ENCODE measurements at places on chromosomes 7 and 10.

DNA sequence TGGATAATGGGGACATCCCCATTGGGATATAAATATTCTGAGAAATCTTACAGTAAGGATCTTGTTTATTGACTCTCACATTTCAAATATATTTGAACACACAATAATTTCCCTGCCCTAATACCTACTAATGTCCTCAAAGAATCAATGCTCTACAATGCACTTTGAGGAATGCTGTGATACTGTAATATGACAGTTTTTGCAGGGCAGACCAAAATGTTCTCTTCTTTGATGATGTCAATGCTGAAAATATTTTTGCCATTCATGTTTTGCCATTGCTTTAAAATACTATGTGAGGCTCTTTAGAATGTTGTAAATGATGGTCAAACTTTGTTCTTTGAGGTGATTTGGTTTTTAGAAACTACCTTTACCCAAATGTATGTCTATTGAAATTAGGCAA lies 594.1 kb downstream of the INHBA start:
- DNase-seq, result no peak

- no peak for DNase-seq
These were observed 141.8 kb downstream of the ST7 start for GRCh38 chr7:117095055-117095454.

- DNase-seq, result no peak
These were observed 4.2 kb downstream of the IKZF1 start for GRCh38 chr7:50308532-50309385.

DNA sequence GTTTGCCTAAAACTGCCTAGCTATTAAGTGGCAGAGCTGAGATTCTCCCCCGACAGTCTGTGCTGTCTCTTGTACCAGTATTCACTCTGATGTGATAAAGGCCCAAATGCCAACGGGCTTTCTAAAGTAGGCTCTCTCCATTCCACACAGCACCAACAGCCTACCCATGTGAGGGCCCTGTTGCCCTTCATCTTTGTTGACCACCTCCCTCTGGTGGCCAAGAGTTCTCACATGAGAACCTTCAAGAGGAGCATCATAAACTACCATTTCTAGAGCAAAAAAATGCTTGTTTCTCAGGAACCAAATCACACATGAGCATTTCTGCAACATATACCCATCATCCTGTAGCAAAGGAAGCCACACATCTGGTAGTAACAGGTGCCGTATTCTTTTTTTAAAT lies 185.8 kb downstream of the GRM8 start:
- DNase-seq, result no peak

DNA sequence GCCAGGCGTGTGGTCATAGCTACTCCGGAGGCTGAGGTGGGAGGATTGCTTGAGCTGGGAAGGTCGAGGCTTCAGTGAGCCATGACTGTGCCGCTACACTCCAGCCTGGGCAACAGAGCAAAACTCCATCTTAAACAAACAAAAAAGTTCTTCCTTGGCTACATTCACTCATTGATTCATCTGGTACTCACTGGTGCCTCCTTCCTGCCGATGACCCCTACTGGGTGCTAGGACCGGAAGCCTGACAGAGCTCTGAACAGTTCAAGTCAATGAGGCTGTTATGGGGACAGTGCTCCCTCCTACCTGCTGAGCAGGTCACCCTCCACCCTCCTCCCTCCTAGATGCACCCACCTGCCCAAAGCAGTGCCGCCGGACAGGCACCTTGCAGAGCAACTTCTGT lies 4.9 kb downstream of the PCOLCE start:
- no peak for DNase-seq

- DNase-seq, result peak; percentile 59
These were observed 119.5 kb downstream of the BAMBI start for GRCh38 chr10:28796606-28797512.

DNA sequence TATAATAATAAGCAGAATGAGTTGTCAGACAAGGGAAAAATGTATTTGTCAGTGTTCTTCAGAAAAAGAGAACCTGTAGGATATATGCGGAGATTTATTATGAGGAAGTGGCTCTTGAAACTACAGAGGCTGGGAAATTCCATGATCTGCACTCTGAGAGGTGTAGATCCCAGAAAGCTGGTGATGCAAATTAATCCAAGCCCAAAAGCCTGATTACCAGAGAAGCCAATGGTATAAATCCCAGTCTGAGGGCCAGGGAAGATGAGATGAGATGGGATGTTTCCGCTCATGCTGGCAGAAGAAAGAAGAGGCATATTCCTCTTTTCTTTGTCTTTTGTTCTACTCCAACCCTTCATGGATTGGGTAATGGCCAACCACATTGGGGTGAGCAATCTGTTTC lies 732.8 kb upstream of the IGFBP3 start:
- no peak for DNase-seq

DNA sequence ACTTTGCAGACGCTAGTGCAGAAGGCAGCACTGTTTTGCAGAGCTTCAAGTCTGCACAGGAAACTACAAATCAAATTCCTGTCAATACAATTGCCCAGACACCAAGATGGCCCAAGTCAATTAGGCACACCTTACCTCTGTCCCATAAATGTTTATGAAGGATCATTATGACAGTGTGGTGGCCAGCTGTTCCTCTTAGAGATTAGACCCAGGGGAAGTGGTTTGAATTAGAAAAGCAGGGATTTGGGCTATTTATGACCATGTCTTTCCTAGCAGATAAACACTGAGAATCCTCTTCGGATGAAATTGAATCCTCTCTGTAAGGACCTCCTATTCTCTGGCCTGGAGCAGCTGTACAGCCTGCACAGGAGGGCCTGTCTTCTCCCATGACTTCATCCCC lies 9.9 kb upstream of the NEUROG3 start:
- DNase-seq, result no peak

GRCh38 chr10:125163803-125164202 lies 3.4 kb upstream of the CTBP2 start:
- no peak for DNase-seq

GRCh38 chr7:114931656-114932011 lies 9.7 kb downstream of the MDFIC start:
- no peak for DNase-seq

GRCh38 chr7:150586068-150586784 lies 19.0 kb downstream of the GIMAP4 start:
- no peak for DNase-seq

- DNase-seq, result no peak
These were observed 115.7 kb upstream of the CACNA2D1 start for GRCh38 chr7:82559193-82559805.

DNA sequence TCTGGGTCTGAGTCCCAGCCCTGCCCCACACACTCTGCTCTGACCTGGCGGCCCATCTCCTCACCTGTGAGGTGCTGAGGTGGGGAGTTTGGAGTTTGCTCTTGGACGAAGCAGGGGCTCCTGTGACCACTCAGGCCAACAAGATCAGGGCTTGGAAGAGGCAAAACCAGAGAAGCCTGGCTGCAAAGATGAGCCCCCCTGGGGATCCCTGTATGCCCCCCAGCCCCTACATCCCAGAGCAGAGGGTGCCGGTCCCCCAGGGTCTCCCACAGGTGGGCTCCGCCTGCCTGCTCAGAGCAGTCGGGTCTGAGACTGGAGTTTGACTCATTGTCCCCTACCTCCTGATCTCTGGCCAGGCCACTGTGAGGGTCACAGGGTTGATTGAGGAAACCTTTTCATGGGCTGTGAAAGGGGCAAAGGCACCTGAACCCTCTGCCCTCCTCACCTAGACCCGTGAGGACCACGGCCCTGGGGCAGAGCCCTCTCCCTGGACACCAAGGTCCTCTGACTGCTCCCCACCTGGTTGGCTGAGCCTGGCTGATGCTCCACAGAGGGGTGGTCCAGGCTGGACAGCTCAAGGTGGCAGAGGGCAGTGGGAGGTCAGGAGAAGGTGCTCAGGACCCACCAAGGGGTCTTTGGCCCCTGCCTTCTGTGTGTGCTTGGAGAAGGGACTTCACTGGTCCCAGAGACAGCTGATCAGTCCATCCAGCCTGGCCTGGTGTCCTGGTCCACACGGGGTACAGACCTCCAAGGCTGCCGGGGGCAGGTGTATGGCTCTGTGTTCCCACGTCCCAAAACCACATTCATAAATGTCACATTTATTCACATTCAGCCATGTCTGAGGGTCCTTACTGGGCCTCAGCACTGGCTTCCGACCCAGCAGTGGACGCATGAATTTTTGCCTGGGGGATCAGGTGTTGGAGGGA lies 9.1 kb upstream of the SCART1 start:
- DNase-seq, result no peak

- DNase-seq, result peak; percentile 64
These were observed 58.3 kb downstream of the CDK13 start for GRCh38 chr7:40008223-40008815.

DNA sequence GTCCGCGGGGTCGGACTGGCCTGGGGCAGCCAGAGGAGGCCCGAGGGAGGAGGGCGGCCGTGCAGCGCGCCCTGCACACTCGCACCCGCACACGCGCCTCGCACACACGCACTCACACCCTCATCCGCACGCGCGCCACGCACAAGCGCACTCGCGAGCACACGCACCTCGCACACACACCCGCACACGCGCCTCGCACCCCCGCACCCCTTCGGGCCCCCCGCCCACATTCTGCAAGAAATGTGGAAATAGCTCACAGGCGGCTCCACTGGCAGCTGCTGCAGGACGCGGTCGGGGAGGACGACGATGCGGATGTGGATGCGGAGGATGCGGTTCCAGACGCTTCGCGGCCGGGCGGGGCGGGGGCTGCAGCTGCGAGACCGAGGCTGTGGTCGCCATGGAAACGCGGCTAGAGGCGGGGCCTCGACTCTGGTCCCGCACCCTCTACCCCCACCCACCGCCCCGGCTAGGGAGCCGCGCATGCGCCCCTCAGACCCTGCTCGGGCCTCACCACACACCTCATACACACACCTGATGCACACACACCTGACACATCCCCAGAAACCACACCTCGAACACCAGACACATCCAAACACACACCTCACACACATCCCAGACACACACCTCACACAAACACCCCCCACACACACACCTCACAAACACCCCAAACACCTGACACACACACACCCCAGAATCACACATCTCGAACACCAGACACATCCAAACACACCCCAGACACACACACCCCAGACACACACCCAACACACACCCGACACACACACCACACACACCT lies at the start of gene CALY:
Gene CALY (minus strand): TSS at position 320 of the 793 bp plus-strand sequence. CDS start 7,907 bp downstream, outside the sequence.
- DNase-seq, result no peak

GRCh38 chr10:115947104-115947503 lies 325.9 kb downstream of the GFRA1 start:
- DNase-seq, result peak; percentile 84

DNA sequence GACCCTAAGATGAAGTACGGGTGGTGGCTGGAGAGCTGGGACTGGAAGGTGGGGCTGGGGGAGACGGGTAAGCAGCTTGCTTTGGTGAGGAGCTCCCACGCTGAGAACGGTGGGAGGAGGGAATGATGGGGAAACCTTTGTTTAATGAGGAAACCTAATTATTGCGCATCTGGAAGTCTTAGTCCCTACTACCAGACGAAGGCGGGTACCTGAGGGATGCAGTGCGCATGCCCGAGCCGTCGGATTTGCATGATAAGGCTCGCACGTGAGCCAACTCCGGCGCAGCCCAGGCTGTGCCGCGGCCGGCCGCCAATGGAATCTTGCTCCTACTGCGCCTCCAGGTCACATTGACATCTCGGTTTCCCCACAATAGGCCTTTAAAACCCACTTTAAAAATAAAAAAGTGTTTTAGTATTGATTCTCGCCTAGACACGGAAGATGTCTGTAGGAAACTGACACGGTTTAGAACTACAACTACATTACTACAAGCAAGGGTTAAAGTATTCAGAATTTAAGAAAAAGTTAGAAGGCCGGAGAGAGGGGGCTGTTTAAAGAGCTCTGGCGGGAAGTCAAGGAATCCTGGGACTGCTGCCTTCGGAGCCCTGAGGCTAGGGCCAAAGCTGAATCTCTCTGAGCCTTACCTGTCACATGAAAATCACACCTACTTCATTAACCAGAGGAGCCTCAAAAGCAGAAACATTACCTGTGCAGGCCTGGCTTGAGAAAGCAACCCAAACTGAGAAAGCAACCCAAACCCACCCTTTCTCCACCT lies 12.1 kb upstream of the DLX6 start:
- no peak for DNase-seq

- DNase-seq, result peak; percentile 33
These were observed 12.3 kb downstream of the STX1A start for GRCh38 chr7:73707045-73707631.

DNA sequence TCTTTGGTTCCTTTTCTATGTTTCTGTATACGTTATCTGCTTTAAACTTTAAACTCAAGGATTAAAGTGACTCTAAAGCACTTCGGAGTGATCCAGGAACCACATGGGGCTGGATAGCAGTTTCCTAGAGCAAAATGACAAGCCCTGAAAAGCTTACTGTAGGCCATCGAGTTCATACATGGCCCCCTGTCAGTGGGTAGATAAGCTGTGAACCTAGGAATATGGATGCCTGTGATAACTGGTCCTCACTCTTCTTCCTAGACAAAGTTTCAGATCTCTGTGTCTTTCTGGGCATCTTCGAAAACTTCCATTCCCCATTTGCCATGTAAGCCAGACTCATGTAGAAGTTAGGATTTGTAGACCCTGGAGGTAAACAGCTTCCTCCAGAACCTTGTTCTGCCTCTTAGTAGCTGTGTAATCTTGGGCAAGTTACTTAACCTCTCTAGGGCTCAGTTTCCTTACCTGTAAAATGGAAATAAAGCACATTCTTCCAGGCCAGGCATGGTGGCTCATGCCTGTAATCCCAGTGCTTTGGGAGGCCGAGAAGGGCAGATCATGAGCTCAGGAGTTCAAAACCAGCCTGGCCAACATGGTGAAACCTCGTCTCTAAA lies 49.3 kb upstream of the KMT2E start:
- DNase-seq, result no peak

GRCh38 chr7:106609416-106609815 lies 51.5 kb downstream of the CCDC71L start:
- DNase-seq, result peak; percentile 86

DNA sequence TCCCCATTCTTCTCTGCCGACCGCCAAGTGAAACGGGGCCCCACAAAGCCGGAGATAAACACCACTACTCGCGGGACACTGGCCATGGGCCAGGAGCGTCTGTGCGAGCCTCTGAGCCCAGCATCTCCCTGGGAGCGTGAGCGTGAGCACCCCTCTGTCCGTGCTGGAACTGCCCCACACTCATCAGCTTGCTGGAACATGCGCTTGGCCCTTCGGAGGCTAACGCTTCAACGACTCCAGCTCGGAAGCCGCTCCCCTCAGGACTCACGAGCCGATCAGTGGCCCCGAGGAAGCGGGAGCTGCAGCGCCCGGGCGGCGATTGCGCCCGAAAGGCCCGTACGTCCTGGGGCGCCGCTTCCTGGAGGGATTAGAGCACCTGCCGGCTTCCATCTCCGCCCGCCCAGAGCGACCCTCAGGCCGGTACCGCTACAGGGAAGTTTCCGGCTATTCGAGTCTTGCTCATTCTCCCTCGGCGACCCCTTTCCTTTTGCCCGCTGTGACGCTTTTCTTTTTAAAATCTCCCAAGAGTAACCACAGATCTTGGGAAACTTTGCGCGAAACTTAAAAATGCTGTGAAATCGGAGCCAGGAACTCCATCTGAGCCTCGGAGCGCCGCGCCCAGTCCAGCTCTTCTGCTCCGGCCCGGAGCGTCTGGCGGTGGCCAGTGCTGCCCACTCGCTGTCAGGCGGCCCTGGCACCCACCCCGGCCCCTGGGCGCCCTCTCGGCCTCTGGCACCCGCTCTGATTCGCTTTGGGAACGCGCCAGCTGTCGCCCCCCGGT lies 1.0 kb downstream of the TLL2 start:
- peak; percentile 16 for DNase-seq

All from fibroblast of skin of abdomen (primary cell).